CD4-positive, alpha-beta T cell treated with Interleukin-4 for 1 hour (primary cell): ENCODE measurements at places on chromosomes 7 and 10.

DNA sequence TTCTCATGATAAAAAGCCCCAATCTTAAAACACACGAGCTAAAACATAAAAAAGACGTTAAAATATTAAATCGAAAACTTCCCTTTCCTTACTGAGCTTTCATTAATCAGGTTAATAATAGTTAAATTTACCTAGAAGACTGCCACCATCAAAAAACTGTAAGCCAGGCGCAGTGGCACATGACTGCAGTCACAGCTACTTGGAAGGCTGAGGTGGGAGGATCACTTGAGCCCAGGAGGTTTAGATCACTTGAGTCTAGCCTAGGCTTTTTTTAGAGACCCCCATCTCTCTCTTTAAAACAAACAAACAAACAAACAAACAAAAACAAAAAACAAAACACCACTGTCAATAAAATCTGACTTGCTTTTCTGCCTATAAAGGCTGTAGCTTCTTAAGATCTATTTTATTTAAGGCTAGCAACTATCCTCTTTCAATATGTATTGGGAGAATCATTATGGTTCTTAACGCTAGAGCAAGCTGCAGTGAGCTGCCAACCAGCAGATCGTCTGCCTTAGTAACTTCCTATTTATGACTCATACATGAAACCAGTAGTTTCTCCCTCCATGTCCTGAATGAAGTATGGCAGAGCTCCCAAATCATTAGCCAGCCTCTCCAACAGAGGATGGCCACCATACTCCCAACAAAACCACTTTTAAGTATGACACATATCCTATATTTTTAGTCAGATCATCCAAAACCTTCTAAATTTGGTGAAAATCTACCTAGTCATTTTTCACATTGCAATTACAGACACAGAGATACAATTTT is 163.7 kb downstream of the SRPK2 start:
- no peak for DNase-seq

DNA sequence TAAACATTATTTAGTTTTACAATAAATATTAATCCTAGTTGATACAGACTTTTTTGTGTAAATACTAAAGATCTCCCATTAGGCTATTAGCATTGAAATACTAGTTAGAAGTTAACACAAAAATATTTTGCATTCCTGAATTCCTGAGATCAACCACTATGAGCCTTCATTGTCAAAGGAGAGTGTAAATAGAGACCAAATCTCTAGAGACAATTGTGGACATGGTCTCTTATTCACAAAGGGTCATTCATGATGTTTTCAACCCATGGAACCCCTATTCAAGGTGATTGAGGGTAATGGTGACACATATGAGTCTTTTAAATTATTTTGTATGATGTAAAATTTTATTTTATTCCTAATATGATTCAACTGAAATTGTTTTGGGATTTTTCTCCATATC is 1454.8 kb upstream of the LRRTM3 start:
- DNase-seq = no peak

DNA sequence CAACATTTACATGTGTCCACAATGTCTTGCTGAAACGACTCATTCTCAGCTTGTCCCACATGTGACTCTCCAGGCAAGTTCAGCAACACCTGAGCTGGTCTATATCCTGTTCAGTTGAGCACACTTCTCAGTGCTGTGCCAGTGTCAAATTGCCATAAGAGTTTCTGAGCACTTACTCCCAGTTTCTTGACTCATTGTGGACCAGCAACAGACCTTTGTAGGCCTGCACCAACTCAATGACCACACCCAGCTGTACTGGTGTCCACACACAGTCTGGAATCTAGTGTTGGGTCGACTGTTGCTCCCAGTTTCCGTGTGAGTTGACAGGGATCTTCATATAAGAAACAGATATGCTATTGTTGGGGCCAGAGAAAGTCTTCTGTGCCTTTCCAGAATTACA is 88.0 kb downstream of the PTPN20 start:
- DNase-seq = no peak

DNA sequence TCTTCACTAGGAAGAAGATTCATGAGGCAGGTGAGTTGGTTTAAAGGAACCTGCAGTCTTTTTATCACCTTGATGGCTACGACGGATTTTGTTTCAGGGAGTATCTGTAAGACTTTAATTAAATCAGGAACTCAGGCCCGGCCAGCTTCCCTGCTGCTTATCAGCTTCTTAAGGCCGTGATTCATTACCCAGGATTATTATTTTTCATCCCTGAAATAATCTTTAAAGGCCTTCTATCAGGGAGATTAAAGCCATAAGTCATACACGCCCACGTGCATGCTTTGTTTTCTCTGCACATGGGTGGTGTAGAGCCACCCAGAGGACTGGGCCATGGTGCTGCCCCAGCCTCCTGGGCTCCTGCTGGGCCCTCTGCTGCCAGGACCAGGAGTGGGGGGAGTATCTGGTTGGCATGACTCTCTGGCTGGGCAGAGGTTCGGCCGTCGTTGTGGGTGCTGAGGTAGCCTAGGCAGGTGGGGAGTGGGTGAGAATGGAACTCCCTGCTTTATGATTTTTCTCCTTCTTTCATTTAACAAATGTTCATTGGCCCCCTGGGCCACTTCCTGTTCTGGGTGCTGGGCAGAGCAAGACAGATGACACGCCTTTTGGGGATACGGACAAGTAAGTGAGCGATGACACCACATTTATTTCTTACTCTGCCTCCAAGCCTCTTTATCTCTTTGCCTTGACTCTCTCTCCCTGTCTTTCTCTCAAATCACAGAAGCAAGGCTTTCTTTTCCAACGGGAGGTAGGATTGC is 39.0 kb upstream of the PCBD1 start:
- no peak for DNase-seq

DNA sequence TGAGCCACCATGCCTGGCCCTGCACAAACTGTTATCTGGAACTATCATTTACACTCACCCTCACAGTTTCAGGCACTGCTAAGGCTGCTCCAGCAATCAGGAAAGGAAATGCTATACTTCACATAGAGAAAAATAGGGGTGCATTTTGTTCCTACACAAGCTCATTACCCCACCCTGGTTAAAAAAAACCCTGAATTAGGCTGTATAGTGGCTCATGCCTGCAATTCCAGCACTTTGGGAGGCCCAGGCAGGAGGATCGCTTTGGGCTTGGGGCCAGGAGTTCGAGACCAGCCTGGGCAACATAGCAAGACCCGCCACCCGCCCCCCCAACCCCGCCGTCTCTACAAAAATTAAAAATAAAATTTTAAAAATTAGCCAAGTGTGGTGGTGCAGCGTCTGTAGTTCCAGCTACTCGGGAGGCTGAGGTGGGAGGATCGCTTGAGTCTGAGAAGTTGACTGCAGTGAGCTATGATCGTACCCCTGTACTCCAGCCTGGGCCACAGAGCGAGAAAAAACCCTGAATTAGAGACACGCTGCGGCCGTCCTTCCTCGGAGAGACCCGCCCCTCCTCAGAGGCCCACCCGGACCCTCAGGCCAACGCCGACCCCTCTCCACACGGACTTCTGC is 539 bp downstream of the PTCD1 start:
- DNase-seq = no peak

DNA sequence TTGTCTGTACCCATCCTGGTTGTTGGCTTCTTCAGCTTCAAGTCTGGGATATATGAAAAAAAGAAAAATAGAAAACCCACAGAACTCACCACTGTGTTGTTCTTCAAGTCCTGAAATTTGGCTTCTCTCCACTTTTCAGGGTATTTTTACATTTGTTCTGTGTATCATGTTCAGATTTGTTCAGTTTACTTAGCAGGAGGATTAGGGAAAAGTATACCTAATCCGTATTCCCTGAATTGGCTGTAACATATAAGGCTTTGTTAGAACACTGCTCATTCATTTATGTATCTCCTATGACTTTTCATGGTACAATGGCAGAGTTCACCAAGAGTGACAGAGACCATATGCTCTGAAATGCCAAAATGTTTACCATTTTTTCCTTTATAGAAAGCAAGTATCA is 146.9 kb downstream of the PTN start:
- DNase-seq = no peak

DNA sequence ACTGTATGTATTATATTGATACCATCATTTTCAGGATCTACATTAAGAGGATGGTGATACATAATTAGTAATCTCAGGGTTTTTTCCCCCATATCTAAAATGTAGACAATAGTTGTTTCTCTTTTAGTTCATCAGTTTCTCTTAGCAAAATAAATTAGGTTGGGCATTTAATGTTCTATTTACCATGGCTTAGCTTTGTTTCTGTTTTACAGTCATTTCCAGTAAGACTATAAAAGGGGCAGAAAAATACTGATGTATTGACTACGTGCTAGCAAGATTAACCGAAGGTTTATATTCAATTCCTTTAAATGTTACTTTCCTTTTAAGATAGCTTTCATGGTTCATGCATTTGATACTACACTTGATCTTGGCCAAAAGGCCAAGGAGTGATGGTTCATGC is 26.2 kb downstream of the SUV39H2 start:
- no peak for DNase-seq

- DNase-seq = no peak
Measured at GRCh38 chr7:12647364-12648219, 39.8 kb upstream of the ARL4A start.

GRCh38 chr10:126972635-126973414 is 67.6 kb downstream of the DOCK1 start:
- DNase-seq = no peak

DNA sequence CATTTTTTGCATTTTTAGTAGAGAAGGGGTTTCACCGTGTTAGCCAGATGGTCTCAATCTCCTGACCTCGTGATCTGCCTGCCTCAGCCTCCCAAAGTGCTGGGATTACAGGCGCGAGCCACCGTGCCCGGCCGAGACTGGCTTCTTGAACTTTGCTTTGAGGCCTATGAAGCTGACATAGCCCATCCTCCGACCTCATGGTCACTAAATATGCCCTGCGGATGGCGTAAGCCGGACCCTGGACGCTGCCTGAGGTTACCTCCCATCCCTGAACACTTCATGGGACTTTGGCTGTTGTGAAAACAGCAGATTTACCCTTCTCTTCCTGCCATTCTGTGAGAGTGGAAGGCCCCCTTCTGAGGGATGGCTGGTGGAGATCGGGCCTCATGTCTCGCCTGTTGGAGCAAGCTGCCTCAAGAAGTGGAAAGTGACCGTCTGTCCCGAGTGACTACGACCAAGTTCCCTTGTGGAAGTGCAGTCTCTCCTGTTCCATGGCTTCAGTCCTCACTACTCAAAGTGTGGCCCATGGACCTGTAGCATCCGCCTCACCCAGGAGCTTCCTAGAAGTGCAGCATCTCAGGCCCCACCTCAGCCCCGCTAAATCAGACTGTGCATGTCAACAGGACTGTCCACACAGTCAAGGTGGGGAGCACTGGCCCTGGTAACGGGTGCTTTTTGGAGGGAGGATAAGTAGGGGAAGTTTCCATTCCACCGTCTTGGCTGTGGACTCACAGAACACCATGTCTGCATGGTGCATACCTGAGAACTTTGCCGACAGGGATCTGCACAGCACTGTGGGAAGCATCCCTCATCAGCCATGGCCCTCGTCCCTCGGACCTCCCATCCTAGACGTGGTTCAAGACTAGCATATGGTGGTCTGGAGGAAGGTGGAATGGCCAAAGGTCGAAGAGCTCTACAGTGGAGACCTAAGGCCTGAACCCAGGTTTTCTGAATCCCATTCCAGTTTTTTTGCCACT is 210.5 kb upstream of the SHH start:
- no peak for DNase-seq

DNA sequence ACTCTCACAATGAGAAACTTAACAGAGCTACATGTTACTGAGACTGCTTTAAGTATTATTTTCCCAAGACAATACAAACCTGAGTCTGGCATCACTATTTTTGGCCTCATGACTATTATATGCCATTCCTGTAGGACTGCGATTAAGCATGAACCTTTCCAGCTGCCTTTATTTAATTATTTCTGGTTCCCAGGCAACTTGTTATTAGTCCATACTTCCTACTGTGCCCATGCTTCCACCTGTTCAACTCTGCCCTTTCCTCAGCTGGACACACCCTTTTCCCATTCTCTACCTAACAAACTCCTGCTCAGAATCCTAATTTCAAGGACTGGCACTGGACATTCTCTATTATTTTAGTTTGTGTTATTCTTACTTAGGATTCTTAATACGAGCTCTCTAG is 8.1 kb upstream of the CROT start:
- no peak for DNase-seq

GRCh38 chr10:89037096-89037495 is 46.5 kb downstream of the FAS start:
- DNase-seq = no peak

DNA sequence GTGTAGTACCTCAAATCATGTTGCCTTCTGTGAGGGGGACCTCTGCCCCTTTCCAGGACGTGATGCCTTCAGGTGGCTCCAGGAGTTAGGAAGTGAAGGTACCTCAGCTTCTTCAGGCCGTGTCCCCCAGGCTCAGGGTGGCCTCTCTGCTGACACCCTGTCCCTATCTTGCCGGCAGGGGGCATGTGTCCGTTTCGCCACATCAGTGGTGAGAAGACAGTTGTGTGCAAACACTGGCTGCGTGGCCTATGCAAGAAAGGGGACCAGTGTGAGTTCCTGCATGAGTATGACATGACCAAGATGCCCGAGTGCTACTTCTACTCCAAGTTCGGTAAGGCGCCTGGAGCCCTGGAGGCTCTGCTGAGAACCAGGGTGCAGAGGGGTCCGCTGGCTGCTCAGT is 9.2 kb downstream of the CPSF4 start:
- no peak for DNase-seq

- DNase-seq = no peak
Measured at GRCh38 chr10:110502072-110502845, 4.6 kb downstream of the DUSP5 start.

- DNase-seq = no peak
Measured at GRCh38 chr7:93751421-93751820, 139.1 kb downstream of the TFPI2 start.

- no peak for DNase-seq
Measured at GRCh38 chr7:104972500-104972899, 41.5 kb upstream of the KMT2E start.

GRCh38 chr10:31920538-31920937 is 8.1 kb downstream of the ARHGAP12 start:
- no peak for DNase-seq
